Activated CD8-positive, alpha-beta T cell treated with anti-CD3 and anti-CD28 coated beads, Interleukin-2, amount 10 ng/mL, durations not matched to agents 7 days and 5 days (primary cell): ENCODE measurements at places on chromosomes 13 and 19.
A peak's percentile ranks its signal among the peaks of the same experiment; 100 is the strongest.

DNA sequence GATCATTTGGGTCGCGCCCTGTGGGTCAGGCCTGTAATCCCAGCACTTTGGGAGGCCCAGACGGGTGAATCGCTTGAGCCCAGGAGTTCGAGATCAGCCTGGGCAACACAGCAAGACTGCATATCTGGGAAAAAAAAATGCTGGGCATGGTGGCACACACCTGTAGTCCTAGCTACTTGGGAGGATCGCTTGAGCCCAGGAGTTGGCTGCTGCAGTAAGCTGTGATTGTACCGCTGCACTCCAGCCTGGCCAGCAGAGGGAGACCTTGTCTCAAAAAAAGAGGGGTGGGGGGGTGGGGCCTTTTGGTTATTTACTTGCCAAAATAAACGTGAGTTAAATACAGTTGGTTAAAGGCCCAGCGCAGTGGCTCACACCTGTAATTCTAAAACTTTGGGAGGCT, 9.8 kb upstream of the ZNF544 start:
- H3K27ac ChIP-seq = no peak overlapping the region
- H3K36me3 ChIP-seq = peaks cover 17% of the 10 kb centered on the region
- no peak overlapping the region for H3K4me3 ChIP-seq
- no peaks in the 10 kb centered on the region for H3K27me3 ChIP-seq
- DNase-seq = peak; percentile 51
- H3K4me1 ChIP-seq = no peaks in the 10 kb centered on the region

GRCh38 chr19:8396563-8397203, 6.5 kb downstream of the RAB11B start:
- peaks cover 40% of the 10 kb centered on the region for H3K4me1 ChIP-seq
- peak overlapping the region; percentile 71 for H3K27ac ChIP-seq
- H3K27me3 ChIP-seq = no peaks in the 10 kb centered on the region
- peak; percentile 89 for DNase-seq
- no peak overlapping the region for H3K4me3 ChIP-seq

- no peak overlapping the region for H3K4me3 ChIP-seq
- H3K4me1 ChIP-seq = no peaks in the 10 kb centered on the region
- no peaks in the 10 kb centered on the region for H3K27me3 ChIP-seq
Observed at GRCh38 chr13:41827507-41828213, 133.2 kb downstream of the VWA8 start.

DNA sequence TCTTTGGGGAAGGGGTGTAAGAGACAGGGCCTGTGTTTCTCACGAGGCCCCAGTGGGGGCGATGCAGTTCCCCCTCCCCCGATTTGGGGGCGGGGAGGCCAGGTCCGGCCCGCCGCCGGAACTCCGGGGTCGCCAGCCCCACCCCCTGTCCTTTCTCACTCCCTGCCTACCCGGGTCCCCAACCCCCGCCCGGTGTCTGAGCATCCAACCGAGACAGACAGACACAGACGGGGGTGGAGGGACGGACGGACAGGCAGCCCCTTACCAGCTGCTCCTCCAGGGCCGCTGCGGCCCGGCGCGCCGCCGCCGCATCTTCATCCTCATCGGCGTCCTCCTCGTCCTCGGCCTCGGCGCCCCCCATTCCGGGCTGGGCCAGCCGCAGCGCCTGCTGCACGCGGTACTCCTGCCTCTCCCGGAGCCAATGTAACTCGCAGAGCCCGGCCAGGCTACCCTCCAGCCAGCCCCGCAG, 397 bp downstream of the DACT3 start:
- no peaks in the 10 kb centered on the region for H3K36me3 ChIP-seq
- H3K27me3 ChIP-seq = peaks cover 24% of the 10 kb centered on the region
- peaks cover 21% of the 10 kb centered on the region for H3K4me1 ChIP-seq
- H3K4me3 ChIP-seq = peak overlapping the region; percentile 71
- DNase-seq = no peak

- no peak overlapping the region for H3K27ac ChIP-seq
- no peak for DNase-seq
- no peaks in the 10 kb centered on the region for H3K4me1 ChIP-seq
Observed at GRCh38 chr13:31357581-31357980, 157.8 kb downstream of the B3GLCT start.
